ENCODE measurements at places on chromosomes 12 and 14.

DNA sequence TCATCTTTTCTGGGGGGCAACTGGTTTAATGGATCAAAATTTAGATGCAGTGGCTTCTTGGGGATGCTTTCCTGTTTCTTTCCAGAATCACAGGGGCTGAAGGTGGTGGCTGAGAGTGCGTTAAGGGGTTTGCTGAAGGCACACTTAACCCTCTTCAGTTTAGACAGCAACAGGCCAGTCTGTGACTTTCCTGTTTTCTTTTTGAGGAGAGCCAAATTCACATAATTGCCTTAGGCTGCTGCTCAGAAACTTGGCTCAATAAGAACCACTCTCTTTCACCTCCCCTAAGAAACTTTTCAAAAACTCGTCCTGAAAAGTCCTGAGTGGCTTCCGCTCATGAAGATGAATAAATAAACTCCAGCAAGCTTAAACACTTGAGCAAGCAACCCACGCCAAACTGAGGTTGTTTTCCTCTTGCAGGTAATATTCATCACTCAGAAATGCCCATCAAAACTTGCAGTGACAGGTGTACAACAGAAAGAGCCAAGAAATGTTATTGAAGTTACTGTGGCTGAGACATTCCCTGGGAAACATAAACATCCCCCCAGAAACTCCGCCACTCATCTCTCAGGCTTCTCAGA, 510.4 kb downstream of the TMEM132D start:
- DNase-seq, result no peak

GRCh38 chr14:98599082-98599481, 672.9 kb downstream of the BCL11B start:
- no peak for DNase-seq

GRCh38 chr14:90405101-90405500, 8.3 kb downstream of the CALM1 start:
- DNase-seq, result no peak

DNA sequence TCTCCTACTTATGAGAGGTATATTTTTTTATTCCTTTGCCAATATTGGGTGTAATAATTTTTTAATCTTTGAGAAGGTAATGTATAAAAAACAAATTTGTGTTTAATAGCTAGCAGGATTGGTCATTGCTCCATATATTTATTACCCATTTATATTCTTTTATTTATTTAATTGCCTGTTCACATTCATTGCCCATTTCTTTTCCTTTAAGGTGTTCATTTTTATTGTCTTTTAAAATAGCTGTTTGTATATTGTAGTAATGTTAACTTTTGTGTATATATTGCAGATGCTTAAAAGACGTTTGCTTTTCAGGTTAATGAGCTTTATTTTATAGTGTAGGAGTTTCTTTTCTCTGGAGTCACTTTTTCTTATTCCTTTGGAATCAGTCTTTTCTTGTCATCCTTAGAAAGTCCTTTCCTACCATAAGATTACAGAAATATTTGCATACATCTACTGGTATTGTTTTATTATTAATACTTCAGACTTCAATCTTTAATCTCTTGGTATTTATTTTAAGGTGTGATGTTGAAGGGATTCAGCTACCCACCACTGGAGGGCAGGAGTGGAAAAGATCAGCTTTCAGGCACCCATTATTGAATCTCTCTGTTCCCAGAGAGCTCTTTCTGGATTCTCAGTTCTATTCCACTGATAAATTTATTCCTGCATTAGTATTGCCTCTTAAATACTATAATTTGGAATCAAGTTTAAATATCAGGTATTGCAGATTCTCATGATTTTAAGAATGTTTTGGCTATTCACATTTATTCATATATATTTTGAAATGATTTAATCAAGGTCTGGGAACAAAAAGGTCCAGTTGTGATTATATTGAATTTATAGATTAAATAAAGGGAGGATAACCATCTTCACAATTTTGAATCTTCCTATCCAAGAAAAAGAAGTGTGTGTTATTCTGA, 17.3 kb downstream of the PPM1A start:
- peak; percentile 33 for DNase-seq

DNA sequence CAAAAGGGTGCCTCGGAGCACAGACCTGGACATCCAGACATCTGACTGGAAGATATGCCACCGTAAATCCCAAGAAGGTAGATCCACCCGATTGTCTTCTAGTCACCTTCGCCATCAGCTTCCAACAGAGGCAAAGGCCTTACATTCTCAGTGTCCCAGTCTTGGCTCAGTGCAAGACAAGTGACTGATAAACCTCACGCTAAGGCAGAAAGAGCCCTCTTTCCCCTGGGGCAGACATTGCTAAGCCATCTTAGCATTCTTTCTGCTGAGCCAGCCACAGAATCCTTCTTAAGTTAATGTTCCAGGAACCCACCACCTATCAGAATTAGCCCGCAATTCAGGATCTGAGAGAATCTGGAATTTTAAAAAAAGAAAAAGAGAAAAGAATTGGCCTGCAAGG, 4.3 kb upstream of the PLEKHG6 start:
- no peak for DNase-seq

DNA sequence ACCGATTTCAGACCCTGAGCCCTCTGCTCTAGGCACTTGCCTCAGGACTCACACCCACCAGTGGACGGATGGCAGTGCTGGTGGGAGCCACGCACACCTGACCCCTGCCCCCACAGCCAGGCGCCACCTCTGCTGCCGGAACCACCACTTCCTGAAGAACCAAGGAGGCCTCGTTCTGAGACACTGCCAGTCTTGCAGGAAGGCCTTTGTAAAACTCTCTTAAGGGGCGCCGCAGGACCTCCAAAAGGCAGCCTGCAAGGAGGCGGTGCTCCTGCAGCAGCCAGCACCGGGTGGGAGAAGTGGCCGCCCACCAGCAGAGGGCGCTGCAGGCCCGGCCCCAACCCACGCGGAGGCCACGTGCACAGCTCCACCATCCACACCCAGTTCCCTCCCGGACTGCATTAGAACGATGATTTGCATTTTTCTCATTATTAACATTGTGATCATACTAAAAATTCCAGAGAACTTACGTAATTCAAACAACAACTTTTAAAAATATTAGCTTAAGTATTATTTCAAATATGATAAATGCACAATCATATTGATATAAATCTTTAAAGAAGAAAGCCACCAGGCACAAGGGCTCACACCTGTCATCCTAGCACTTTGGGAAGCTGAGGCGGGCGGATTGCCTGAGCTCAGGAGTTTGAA, 12.8 kb downstream of the STX2 start:
- peak; percentile 60 for DNase-seq

GRCh38 chr14:49703965-49704364, 11.0 kb downstream of the KLHDC1 start:
- DNase-seq, result no peak

- DNase-seq, result no peak
These were observed 42.1 kb downstream of the FOXN3 start for GRCh38 chr14:89374908-89375307.

- no peak for DNase-seq
These were observed 45.7 kb upstream of the GRIP1 start for GRCh38 chr12:66724616-66725015.

- DNase-seq, result no peak
These were observed 19.7 kb upstream of the DUSP16 start for GRCh38 chr12:12582193-12582881.

- DNase-seq, result no peak
These were observed 4.7 kb downstream of the NXPH4 start for GRCh38 chr12:57221169-57221917.

DNA sequence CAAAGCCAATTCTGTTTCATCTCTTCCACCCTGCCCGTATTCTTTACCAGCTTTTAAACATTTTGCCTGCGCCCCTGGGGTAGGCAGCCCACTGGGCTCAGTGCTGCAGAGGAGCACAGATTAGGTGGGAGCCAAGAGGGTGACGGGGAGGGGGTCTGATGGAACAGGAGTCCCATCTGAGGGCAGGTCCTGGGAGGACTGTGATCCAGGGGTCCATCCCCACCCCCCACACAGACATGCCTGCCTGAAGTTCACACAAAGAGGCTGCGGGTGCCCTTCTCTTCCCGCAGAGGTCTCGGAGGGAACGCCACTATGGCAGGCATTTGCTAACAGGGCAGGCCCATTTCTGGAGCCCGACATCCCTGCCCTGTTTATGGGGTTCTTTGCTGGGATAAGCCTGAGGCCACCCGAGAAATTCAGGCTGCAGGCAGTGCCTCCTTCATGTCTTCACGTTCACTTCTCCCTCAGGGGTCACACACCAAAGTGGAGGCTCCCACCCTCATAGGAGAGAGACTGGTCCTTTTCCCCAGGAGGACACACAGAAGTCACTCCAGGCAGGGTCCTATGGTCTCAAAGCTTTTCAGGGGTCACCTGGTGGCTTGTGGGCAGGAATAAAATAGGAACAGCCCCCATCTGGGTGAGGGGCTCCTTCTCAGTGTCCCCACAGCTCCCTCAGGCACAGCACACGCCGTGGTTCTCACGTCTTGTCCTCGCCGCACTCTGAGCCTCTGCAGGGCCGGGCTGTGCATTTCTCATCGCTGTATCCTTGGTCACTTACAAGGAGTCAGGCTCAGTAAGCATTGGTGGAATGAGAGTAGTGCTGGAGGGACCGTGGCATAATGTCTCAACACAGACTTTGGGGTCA, 12.9 kb downstream of the VASH1 start:
- no peak for DNase-seq

GRCh38 chr12:40942326-40942725, 245.8 kb upstream of the PDZRN4 start:
- no peak for DNase-seq

DNA sequence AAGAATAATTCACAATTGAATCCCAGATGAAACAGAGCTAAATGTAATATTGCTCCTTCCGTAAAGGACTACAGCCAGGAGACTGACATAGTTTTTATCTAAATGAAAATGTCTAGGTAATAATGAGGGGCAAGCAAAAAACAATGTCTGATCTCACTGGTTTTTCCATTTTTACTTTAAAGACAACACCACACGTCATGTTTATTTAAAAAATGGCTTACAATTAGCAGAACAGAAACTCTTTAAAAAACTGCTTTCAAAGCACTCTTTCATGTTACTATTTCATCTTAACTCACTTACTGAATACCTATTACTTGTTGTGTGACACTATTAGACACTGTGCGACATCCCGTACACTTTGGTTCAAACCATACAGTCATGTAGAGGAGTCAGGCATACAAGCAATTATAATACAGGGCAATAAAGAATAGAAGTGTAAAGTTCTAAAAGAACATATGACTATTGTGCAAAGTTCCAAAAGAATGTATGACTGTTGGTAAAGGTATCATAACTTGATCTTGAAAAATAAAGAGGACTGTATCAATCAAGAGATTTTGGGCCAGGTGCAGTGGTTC, 9.1 kb downstream of the BTBD7 start:
- DNase-seq, result no peak

DNA sequence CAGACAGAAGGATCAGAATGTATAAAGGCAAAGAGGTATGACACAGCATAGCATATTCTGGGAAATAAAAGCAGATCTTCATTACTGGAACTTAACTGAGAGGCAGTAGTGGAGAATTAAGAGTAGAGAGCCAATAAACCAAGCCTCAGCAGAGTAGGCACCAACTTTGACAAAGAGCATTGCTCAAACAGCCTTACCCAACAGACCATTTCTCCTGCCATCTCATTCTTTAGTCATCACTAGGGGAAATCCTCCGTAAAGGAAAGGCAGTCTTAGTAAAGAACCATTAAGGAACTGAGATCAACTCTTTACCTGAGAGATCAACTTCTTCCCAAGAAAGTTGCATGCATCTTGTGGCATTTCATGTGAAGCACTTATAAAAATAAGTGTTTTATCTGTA, 36.6 kb downstream of the SENP1 start:
- DNase-seq, result no peak

DNA sequence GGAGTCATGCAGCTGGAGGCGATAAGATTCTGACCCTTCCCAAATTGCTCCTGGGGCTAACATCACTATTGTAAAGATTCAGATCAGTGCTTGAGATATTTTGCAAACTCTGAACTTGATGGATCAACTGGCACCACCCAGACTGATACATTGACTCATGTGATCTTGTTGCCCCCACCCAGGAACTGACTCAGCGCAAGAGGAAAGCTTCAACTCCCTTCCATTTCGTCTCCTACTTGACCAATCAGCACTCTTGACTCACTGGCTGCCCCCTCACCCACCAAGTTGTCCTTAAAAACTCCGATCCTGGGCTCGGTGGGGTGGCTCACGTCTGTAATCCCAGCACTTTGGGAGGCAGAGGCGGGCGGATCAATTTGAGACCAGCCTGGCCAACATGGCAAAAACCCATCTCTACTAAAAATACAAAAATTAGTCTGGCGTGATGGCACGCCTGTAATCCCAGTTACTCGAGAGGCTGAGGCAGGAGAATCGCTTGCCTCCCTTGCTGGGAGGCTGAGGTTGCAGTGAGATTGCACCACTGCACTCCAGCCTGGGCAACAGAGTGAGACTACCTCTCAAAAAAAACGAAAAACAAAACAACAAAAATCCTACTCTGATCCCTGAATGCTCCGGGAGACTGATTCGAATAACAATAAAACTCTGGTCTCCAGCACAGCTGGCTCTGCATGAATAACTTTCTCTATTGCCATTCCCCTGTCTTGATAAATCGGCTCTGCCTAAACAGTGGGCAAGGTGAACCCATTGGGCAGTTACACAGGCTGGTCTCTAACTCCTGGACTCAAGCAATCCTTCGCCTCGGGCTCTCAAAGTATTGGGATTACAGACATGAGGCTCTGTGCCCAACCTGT, 9.8 kb upstream of the ARF6 start:
- DNase-seq, result no peak

GRCh38 chr12:91418221-91419090, 235.8 kb upstream of the DCN start:
- no peak for DNase-seq

DNA sequence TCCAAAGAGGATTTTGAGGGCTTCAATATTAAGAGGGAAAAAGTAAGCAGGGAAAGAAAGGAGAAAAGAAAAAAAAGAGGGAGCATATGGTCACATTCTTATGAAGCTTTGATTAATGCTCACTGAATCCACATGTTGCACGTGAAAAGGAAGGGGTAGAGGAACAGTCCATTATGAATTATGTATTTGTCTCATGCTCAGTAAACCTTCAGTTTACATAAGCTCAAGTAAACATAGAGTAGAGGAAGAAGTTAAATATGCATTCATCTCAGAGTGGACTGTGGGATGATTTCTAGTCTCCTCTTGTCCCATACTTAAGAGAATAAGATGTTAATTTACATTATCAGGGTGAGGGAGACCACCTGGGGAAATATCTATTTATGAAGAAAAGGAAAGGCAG, 334.5 kb downstream of the IPO8 start:
- no peak for DNase-seq

DNA sequence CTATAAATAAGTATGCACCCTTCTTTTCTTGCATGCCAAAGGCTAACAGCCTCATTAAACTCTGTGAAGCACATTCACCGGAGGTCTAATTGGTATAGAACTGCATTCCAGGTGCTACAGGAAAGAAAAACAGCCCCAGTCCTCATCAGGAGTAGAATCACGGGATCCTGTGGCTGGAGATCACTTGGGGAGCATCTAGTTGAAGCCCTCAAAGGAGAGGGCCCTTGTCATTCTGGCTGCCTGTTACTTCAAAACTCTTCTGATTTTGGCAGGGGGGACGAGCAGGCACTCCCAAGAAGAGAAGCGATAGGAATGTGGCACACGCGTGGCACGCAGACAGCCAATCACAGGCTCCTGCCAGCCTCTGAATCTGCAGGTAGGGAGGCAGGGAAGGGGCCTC, 154.4 kb downstream of the TTC7B start:
- no peak for DNase-seq

GRCh38 chr12:120710805-120711296, 593 bp downstream of the UNC119B start:
- peak; percentile 17 for DNase-seq

Measured in CD4-positive, alpha-beta T cell treated with Interleukin-2 at 100 ng/mL for 4 hours (primary cell).